GM20000 (cell line): ENCODE measurements at places on chromosomes 3 and 15.

DNA sequence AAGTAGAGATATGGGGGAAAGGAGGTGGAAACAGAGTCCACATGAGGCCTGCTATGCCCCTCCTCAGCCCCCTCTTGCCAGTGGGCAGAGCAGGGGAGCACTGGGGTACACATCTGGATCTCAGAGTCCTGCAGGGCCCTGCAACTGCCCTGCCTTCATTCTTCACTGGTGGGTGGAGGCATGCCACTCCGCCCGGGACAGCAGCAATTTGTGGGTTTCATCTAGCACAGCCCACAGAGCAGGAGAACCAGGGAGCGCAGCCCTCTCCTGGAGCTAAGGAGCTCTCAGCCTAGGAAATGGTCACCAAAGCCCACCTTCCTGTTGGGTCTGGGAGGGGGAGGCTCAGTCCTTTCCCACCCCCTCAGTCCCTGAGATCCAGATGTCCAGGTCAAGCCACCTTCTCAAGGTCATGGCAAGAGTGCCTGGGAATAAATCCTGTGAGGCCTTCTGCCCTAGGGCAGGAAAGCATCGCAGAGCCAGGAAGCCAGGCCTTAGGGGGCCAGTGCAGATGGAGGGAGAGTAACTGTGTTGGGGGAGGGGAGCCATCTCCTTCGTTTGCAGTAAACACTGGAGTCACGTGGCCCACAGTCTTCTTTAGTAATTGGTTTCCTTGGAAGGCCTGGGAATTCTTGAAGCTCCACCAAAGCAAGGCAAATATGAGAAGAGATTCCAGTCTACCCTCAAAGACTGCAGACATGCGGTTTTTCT is 31.0 kb downstream of the ANP32A start:
- DNase-seq: no peak

DNA sequence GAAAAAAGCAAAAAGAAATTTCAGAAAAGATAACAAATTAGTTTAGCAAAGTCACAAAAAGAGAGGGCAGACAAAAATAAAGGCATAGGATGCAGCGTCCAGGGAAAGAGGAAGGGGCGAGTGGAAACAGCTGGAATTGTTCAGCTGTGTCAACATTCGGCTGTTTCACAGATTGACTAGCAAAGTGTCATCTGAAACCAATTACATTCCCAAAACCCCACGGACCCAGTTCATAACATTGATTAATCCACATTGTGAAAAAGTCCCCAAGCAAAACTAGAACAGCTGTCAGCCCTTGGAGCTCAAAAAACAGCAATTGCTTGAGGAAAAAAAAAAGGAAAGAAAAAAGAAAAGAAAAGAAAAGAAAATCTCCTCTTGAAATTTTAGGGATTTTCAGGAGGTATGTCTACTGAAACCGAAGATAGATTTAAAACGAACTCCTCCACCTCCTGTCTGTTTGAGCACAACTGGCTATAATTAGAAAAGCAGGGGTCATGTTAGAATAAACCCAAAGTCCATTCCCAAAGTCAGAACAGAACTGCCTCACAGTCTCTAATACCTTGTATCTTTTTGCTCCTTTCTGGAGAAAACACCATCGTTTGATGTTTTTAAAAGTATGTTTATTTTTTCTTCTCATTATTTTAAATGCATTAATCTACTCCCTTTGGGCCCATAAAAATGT is 159.6 kb downstream of the RORA start:
- DNase-seq: no peak

DNA sequence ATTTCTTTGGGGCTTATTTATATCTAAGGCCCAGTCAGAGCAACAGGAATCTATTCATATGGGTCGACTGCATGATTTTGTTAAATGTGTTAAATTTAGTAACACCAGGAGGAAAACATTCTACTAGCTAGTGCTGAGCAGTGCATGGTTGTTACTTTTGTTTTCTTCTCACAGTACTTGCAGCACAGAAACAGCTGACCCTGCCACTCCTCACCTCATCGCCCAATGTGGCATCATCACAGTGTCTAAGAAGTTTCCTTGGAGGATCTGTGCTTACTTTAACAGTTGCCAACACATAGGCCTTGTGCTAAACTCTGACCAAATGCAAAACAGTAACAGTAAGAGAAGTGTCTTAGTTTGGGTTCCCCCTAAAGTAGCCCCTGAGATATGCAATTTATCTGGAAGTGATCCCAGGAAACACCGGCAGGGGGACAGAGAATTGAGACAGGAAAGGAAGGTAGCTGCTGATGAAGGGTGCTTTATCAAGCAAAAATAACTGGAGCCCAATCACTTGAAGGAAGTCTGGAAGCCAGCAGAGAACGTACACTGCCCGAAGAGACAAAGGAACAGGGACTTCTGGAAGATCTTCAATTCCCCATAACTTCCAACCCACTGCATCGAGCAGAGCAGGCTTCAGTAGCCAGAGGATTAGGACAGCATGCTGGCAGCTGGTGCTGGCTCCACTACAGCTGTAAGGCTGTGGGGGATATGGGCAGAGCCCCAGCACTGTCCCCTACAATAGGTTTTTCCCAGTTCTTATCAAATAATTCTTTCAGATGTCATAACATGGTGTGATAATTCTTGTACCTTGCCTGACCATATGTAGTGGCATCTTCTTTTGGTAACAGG is 36.0 kb upstream of the ULK4 start:
- no peak for DNase-seq

DNA sequence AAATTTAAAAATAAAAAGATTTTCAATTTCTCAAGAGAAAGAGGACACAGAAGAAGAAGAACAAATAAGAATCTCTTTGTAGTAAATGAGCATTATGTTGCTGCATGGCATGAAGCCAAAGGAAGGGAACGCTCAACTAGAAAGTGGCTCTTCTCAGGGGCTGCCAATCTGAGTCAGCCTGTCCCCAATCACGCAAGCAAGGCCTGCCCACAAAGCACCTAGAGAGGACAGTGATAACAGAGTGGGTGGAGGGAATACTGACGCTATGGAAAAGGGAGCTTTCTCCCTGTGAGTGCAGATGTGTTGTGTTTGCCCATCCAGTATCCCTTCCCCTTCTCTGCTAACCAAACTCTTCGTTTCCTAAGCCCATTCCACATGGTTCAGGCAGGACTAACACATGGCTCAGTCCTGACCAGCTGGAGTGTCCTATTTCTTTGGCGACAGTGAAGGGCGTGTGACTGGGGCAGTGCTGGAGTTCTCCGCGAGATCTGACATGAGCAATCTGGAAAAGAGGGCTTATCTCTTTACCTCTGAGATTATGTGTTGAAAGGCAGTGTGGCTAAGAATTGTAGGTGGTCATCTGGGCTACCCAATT is 14.2 kb downstream of the FBN1 start:
- no peak for DNase-seq

DNA sequence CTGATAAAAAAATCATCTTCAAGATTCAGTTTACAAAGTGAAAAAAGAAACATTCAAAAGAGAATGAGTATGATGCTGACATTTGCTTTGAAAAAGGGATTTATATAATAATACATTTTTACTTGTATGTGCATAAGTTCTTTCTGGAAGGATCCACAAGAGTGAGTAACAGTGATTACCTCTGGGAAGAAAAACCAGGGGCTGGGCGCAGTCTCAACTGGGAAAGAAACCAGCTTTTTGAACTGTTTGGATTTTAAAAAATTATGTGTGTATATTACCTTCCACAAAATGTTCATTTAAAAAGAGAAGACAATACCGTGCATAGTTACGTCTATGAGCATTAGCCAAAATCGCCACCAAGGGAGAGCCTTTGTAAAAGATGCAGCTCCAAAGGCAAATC is 1.3 kb downstream of the CLEC3B start:
- DNase-seq: no peak

DNA sequence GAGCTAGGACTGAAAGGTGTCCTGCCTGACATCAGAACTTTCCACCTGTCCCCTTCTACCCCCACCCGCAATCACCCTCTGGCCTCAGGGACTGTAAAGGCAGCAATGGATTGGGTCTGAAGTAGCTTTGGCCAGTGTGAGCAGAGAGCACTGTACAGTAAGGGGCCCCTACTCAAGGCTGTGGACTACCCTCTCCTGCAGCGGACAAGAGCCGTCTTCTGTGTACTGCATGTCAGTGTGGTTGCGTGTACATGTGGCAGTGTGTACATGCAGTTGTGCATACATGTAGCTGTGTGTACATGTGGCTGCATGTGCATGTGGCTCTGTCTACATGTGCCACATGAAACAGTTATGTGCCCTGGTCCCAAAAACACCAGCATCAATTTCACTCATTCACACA is 205.9 kb upstream of the LINGO1 start:
- DNase-seq: no peak

- DNase-seq: no peak
These were observed 145.3 kb upstream of the MBNL1 start for GRCh38 chr3:152123457-152123856.

- no peak for DNase-seq
These were observed 167.1 kb downstream of the MECOM start for GRCh38 chr3:169496402-169496801.

GRCh38 chr3:111324151-111324550 is 217.8 kb upstream of the CD96 start:
- no peak for DNase-seq

GRCh38 chr3:101081446-101081845 is 88.2 kb upstream of the ABI3BP start:
- no peak for DNase-seq

GRCh38 chr3:37662785-37663184 is 198.9 kb upstream of the CTDSPL start:
- DNase-seq: no peak

DNA sequence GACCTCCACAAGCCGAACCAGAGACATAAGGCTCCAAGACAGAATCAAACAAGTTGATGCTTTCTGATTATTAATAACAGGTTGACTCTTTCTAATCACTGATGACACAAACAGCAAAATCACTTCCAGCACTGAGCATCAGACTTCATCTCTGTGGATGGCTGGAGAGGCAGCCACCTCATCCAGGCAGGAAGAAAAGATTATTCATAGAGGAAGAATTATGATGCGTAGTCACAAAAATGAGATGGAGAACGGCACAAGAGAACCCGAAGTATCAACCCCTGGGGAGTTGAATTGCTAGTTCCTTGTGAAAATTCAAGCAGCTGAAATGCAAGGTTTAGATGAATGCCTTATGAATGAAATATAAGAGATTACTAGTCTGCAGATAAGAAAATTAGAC is 49.9 kb upstream of the LMCD1 start:
- no peak for DNase-seq

- DNase-seq: peak; percentile 42
These were observed 2.2 kb downstream of the SMAD6 start for GRCh38 chr15:66704019-66704802.

DNA sequence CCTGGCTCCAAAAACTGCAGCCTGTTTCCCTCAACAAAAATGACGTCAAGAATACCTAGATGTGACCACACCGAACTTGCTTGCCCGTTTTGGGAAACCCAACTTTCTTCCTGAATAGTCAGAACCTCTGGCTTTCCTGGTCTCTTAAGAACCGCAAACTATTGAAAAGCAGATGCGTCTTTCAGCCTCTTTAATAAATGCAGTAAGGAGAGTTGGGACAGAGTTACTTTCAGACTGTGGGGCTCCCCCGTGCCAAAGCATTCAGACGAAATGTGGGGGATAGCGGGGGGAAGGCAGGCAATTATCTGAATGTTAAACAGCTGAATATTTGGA is 1.2 kb upstream of the PROK2 start:
- DNase-seq: no peak

- DNase-seq: no peak
These were observed 32.6 kb downstream of the GYG1 start for GRCh38 chr3:149023951-149024350.

- no peak for DNase-seq
These were observed 36.4 kb downstream of the SV2B start for GRCh38 chr15:91136386-91136923.

- DNase-seq: no peak
These were observed 244.4 kb upstream of the STAC start for GRCh38 chr3:36135863-36136262.
